ENCODE measurements at places on chromosomes 5 and 9.

DNA sequence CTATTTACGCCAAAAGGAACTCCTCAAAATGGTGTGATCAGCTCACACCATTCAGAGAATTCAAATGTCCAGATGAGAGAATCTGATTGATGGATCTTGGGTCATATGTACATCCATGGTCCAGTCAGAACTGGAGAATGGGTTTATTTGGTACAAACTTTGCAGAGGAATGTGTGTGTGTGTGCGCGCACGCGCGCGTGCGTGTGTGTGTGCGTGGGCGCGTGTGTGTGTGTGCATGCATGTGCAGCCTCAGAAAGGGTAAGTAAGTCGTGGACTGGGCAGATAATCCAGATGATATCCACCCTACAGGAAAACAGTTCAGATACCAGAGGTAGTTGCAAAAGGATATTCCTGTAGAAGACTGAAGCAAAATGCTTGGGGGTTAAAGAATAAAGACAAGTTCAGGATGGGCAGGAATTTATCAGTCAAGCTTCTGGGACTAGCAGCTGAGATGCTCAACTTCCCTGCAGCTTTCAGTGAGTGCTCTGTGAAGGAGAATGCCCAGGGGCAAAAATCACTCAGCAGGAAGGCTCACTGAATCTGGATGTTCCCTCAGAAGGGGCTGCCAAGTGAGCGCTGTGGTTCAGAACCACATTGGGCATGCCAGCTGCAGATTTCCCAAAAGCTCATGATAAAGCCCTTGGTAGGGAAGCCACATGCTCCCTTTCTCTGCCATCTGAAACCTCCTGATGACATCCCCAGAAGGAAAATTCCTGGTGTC, 440.5 kb upstream of the SGCD start:
- no peak for DNase-seq

- no peak for DNase-seq
These were observed 16.1 kb upstream of the IL13 start for GRCh38 chr5:132641841-132642240.

GRCh38 chr9:91223000-91223399, 138.7 kb downstream of the AUH start:
- DNase-seq, result no peak

DNA sequence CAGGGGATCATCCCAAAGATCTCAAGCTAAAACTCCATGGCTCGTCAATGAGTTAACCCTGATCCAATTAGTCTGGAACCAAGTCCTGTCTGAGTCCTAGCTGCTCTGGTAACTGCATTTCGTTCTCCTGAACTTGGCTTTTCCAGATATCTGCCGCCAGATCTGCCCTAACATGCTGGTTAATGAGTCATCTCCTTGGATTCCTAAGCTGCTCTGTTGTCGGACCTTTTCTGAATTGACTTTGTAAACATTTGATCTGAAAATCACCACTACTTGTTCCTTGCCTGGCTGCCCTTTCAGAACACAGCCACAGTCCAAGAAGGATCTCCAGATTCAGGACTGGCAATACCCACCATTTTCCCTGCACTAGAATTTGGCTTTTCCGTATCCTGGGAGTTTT, 473.0 kb downstream of the ZSWIM6 start:
- DNase-seq, result no peak

GRCh38 chr5:52703321-52703720, 84.4 kb upstream of the ITGA1 start:
- DNase-seq, result no peak

- no peak for DNase-seq
These were observed 324.8 kb downstream of the GABRG2 start for GRCh38 chr5:162392336-162392735.

GRCh38 chr9:88074931-88075330, 63.3 kb downstream of the SPATA31C2 start:
- DNase-seq, result no peak

DNA sequence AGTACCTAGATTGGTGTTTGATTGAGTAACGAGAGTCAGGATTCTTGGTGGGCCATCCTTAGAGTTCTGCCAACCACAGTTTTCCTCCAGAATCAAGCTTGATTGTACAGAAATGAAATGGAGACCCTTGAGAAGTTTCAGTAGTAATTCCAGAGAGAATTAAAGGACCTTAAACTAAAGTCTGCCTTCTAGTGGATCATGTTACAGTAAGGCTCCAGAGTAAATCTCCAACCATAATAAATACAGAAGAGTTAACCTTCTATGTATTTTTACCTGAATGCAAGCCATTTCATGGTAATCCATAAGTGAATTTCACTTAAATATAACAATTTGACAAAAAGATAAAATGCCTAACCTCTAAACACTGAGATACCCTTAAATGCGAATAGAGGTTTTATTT, 53.0 kb upstream of the CNTLN start:
- no peak for DNase-seq

- DNase-seq, result no peak
These were observed 270.2 kb upstream of the IRX1 start for GRCh38 chr5:3325201-3325971.

GRCh38 chr5:88682131-88682530, 200.9 kb downstream of the MEF2C start:
- DNase-seq, result no peak

DNA sequence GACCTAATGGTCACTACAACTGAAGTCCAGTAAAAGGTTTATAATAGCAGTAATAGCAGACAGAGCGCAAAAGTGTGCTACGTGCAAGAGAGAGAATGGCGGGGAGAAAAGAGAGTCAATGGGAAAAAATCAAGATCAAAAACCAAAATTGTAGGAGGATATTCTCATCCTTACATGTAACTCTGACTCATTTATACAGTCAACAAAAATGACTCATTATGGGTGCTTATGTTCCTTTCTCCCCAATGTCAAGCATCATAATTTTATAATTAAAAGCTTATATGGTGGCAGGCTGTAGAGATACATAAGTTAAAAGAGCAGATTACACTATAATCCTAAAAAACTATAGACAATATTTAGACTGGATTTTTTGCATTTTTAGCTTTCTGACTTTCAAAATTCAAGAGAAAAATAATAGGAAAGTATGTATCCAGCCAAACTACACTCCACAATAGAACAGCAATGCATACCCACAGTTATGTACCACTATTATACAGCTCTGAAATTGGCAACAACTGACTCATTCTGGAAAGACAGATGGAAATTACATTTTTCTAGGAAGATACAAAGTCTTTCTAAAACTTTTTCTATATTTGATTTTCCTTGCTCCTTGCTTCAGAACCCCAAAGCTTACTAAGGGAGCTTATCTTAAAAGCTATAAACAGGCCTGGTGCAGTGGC, 78.4 kb downstream of the PLPP1 start:
- DNase-seq, result no peak

DNA sequence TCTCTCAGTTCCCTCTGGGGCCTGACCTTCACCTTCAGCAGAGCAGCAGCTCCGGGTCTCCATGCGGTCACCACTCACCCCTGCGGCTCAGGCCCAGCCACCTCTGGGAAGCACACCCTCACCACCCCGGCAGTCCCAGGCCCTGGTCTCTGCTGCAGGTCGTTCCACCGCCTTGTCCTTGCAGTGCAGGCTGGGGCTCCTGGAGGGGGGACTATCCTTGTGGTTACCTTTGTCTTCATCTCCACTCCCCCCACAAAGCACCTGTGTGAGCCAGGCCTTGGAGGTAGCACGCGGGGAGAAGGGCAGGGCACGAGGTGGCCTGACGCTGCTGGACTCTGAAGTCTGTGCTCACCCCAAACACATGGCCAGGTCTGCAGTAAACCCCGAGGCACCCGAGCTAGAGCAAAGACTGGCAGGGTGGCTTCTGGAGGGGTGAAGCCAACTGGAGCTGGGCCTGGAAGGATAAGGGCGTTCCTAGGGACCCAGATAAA, 33.2 kb upstream of the RXRA start:
- DNase-seq, result no peak

GRCh38 chr5:62707563-62707962, 128.9 kb downstream of the LRRC70 start:
- no peak for DNase-seq

DNA sequence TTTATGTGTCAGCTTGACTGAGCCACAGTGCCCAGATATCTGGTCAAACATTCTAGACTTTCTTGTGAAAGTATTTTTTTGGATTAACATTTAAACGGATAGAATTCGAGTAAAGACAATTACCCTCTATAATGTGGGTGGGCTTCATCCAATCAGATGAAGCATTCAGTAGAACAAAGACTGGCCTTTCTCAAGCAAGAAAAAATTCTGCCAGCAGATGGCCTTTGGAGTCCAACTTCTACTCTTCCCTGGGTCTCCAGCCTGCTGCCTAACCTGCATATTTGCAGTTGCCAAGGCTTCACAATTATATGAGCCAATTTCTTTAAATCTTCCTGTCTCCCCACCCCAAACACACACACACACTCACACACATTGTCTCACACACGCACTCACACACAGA, 86.4 kb downstream of the MED10 start:
- no peak for DNase-seq

DNA sequence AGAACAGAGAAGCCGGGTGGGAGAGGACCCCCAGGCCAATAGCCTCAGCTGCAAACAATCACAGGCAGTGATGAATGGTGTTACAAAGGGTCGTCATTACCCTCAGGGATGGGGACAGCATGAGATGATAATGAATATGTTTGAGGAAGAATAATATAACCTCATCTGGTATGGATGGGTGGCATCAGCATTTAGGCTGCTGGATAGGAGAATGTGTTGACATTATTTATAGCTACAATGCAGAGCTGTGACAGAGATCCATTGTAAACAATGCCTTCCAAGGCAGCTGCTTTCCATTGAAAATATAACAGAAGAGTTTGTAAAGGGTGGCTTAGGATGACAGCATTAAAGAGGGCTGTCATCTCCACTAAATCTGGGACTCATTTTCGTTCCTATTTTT, 365.5 kb downstream of the KCNN2 start:
- no peak for DNase-seq

DNA sequence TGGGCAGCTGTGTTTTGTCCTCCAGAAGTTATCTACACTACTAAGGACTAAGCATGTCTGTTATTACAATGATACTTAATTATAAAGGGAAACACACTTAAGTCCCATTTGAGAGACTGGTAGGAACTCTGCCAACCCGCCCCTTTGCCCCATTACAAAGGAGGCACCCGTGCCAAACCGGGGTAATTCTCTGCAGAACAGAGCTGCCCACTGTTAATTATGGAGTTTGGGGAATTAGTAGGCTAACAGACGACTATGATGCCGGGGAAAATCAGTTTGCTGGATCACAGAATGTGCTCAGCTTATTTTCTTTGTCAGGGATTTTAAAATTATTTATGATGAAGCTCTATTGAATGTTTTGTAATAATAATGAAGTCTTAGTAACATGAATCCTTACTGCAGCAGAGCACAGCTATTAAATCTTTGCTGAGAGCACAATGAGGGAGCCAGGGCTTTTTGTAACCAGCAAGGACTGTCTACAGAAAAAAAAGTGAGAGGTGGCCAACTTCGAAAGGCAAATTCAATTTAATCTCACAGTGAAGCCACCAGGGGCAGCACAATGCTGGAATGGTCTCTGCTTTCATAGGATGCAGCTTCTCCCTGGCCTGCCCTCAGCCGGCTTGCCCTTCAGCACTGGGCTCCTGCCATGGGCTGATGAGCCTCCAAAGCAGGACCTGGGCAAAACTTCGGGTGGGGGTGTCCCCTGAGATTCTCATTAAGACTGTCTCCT, 134.5 kb downstream of the GNAQ start:
- no peak for DNase-seq

DNA sequence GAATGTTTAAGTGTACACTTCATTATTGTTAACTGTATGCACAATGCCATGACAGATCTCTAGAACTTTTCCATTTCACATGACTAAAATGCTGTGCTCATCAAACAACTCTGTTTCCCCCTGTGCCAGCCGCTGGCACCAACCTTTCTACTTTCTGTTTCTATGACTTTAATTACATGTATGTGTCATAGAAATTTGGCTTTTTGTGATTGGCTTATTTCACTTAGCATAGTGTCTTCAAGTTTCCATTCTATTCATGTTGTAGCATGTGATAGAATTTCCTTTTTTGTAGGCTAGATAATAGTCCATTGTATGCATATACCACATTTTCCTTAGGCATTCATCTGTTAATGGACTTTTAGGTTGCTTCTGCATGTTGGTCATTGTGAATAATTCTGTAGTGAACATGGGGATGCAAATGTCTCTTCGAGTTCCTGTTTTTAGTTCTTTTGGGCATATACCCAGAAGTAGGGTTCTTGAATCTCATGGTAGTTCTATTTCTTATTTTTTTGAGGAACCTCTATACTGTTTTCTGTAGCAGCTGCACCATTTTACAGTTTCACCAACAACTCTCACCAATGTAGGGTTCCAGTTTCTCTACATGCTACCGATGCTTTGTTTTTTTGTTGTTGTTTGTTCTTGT, 184.4 kb upstream of the DMRT1 start:
- DNase-seq, result no peak

GRCh38 chr5:160462167-160462566, 40.5 kb downstream of the PTTG1 start:
- no peak for DNase-seq

DNA sequence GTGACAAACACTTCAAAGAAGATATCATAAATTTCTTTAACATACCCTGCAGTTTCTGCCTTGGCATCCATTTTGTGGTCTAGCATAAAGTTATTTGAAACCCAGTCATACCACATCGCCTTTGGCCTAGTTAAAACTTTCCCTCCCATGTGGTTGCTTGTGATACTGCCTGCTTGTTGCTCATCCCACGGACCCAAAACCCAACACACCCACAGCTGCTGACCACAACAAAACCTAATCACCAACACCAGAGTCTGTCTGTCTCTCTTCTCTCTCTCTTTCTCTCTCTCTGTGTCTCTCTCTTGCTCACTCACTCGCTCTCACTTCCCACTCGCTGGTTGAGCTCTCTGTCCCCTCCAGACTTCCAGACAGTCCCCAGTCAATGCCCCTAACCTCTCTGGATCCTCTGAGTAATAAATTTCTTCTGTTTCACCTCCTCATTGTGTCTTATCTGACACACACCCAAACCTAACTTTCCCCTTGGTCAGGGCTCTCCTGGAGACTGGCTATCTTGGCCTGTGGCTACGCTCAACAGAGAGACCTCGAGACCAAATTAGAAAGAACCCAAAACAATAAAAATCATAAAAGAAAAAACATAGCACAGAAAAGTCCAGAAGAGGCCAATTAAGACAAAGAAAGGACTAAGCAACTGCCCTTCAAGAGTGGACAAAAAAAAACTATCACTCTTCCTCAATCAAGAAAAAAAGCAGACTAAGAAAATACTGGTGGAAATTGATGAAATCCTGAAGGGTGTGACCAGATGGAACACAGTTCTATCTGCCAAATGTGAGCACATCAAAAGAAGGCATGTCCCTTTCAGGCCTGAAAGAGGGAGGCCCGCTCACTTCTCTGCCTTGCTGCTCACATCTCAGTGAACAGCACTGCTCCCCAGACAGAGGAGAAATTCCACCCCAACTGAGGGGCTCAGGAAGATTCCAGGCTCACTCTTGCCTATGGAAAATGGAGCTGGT, 41.5 kb downstream of the TTLL11 start:
- DNase-seq, result no peak

GRCh38 chr5:142095651-142096330, 12.8 kb upstream of the NDFIP1 start:
- DNase-seq, result peak; percentile 52

GRCh38 chr5:34959323-34959722, 30.0 kb downstream of the DNAJC21 start:
- DNase-seq, result no peak

- DNase-seq, result no peak
These were observed 31.6 kb downstream of the PRLR start for GRCh38 chr5:35198686-35199085.

All from activated naive CD4-positive, alpha-beta T cell (primary cell).